ENCODE measurements at places on chromosomes 16 and 17. TPM values are rescaled to one million over a fixed set of nuclear protein-coding genes. Genes with fewer than 3 reads are reported as not detected.
A peak's percentile ranks its signal among the peaks of the same experiment; 100 is the strongest.

- no peak for DNase-seq
These were observed 40.8 kb downstream of the SLFN12L start for GRCh38 chr17:35496451-35497290.

- DNase-seq: peak; percentile 90
These were observed 24.7 kb downstream of the IL21R start for GRCh38 chr16:27426423-27427408.

GRCh38 chr16:57568173-57568678, 25.8 kb downstream of the ADGRG5 start:
- DNase-seq: no peak

GRCh38 chr16:89883346-89884040, 10.1 kb downstream of the TCF25 start:
- DNase-seq: no peak

Gene SLC5A10
- total RNA-seq: 0.06 TPM

GRCh38 chr16:87690911-87691685, 74.7 kb downstream of the KLHDC4 start:
- DNase-seq: no peak

DNA sequence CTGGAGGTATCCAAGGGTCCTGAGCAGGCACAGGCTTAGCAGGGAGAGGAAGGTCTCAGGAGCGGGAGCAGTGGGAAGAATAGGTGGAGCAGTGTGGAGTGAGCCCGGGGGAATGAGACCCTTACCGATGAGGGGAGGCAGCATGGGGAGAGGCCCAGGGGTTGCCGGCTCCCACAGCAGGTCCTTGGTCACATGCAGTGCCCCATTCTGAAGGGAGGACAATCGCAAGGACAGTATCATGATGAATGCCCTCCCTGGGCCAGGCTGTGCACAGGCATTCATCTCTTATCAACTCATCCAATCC, 3.3 kb downstream of the TAF1C start:
- DNase-seq: no peak

DNA sequence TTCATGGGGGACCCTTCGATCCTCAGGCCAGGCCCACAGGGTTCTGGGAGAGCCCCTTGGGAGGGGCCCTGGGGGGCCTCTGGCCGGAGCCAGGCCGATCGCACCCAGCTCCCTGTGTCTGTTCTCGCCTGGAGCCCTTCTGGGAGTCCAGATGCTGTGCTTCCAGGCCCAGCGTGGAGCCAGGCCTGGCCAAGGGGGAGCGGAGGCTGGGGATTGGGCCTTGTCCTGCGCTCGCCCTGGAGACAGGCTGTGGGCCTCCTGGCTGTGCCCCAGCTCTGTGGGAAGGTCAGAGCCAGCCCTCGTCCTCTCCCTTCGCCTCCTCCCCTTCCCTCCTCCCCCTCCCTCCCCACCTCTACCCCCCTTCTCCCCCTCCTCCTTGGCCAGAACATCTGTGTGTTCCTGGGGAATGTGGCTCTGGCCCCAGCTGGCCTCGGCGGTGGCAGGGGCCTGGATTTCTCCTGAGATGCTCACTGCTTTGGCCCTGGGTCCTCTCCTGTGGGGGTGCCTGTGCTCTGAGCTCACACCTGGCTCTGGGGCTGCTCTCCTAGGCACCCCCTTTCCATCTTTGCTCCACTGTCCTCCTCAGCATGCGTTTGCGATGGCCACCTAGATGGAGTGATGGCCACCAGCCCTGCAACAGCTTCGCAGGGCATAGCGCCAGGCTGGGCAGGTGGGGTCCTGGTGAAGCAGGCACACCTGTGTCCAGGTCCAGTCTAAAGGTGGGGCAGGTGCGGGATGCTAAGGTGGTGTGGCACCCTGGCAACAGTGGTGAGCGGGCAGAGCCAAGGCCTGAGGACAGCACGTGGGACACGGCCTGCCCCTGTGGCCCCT, 90.6 kb upstream of the CIBAR2 start:
- DNase-seq: no peak

DNA sequence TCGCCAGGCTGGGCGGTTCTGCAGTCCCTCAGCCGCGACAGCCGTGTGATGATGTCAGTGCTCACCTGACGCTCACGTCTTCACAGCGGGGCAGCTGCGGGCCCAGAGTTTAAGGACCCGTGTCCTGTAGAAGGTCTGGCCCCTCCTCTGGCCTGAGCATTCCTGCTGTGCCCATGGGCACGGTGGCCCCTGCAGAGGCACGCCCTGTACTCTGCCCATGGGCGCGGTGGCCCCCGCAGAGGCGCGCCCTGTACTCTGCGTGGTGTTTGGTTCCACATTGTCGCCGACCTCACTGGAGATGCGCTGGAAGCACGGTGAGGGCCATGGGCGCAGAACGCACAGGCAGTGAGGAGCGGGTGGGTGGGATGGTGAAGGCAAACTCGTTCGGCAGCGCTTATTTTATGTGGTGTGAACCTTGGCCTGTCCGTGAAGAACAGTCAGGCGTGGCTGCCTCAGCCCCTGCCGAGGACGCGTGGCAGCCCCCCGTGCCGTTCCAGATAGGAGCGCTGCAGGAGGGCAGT, 122.0 kb downstream of the BANP start:
- no peak for DNase-seq

GRCh38 chr17:14144508-14144907, 75.2 kb downstream of the COX10 start:
- no peak for DNase-seq

Gene TMEM88
- total RNA-seq: not detected

DNA sequence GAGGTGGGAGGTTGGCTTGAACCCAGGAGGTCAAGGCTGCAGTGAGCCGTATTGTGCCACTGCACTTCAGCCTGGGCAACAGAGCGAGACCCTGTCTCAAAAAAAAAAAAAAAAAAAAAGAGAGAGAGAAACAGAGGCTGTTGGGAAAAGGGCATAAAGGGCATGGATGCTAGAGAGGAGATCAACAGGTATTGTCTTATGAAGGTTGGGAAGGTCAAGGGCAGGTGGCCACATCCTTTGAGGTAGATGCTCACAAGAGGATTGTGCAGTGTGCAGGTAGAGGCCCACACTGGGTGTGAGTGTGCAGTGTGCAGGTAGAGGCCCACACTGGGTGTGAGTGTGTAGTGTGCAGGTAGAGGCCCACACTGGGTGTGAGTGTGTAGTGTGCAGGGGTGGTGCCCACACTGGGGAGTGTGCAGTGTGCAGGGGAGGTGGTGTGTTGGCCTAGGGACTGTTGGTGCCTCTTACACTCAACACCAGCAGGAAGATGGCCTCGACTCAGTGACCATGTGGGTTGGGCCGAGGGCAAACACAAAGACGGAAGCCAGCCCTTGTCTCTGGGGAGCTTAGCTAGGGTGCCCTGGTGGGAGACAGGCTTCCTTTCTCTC, 404.9 kb upstream of the TNRC6C start:
- no peak for DNase-seq

Gene WIPF2
- total RNA-seq: 4.9 TPM

GRCh38 chr17:46768540-46768870, 50.0 kb downstream of the WNT3 start:
- DNase-seq: no peak

Gene RAB11FIP3
- 10.4 TPM for total RNA-seq

GRCh38 chr17:79974566-79975497, 60.8 kb downstream of the TBC1D16 start:
- DNase-seq: no peak

DNA sequence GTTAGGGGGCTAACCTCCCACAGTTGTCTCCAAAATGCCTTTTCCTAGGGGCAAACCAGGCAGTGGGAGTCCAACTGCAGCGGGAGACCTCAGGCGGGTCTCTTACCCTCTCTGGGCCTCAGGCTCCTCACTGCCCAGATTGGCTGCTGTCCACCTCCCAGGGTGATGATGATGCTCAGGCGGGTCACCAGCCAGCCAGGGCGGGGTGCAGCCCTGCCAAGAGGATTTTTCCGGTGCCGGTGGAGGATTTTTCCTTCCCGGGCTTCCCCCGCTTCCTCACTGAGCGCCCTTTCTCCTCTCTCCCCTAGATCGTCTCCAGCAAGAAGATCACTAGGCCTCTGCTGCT, 22.8 kb downstream of the CPNE2 start:
- DNase-seq: no peak

GRCh38 chr16:8458481-8459046, 131.7 kb downstream of the TMEM114 start:
- DNase-seq: no peak

DNA sequence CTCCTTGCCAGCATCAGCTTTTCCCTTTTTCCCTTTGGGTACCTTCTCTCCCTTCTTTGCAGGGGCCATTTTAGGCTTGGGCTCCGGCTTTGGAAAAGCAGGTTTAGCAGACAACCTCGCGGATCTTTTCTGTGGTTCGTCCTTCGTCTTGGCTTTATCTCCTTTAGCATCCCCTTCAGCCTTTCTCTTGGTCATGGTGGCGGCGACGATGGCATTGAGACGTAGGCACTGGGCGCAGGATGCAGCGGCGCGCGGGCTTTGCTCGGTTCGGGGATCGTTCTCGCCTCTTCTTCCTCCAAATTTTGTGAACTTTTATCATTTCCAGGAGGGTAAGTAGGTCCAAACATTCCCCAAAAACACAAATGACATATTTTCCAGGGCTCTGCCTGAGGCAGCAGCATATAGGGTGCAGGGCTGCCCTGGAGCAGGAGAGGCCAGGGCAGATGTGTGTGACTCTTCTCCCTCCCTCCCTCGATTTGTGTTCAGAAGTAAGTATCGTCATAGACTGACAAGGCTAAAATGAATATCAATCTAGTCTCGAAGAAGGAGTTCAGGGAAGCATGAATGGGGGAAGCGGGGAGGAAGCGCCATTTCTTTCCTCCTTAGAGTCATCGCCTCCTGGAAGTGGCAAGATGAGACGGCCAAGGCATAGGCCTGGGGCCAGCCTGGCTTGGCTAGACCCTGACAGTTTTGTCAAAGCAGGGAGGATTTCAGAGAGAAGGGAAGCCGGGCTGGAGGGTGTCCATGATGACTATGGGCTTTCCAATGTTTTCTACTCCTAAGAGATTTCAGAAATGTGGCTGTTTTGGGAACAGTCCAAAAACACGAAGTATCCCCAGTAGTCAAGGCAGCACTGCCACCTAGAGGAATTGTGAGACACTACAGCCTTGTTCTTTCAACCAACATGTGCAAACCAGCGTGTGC, 13.2 kb downstream of the CHCT1 start:
- peak; percentile 74 for DNase-seq

- peak; percentile 36 for DNase-seq
These were observed 34.1 kb downstream of the HIC1 start for GRCh38 chr17:2089021-2089422.

DNA sequence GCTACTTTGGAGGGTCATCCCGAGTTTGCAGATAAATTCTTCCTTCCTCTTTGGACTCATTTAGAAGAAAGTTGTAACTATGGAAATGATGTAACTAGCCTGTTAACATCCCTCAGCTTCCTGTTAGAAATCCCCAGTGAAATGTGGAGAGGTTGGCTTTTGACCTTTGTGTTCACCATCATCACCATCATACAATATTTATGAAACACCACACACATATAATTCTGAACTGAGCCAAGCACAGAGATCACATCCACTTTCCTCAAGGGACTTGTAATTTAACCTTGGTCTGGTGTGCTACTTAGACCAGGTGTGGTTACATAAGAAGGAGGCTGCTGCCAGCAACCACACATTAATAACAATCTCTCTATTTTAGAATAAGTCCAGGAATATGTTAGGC, 2.5 kb downstream of the CAPNS2 start:
- DNase-seq: no peak

Gene ANTKMT
- total RNA-seq: 54.9 TPM

Gene SEPTIN12
- not detected for total RNA-seq

DNA sequence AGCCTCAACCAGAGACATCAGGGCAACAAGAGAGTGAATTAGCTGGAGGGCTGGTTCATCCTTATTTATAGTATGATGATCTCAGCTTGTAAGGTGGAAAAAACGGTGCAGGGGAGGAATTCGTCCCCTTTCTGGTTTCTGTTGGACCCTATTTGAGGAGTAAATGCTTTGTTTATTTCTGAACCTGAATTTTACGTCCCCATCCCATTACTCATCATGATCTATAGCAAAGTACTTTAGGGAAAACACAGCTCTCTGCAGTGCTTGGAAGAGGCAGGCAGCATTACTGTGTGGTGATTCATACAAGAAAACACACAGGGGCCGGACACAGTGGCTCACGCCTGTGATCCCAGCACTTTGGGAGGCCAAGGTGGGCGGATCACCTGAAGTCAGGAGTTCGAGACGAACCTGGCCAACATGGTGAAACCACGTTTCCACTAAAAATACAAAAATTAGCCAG, 8.0 kb upstream of the VAT1L start:
- DNase-seq: peak; percentile 82

GRCh38 chr16:80466024-80466987, 74.5 kb upstream of the DYNLRB2 start:
- DNase-seq: peak; percentile 70

DNA sequence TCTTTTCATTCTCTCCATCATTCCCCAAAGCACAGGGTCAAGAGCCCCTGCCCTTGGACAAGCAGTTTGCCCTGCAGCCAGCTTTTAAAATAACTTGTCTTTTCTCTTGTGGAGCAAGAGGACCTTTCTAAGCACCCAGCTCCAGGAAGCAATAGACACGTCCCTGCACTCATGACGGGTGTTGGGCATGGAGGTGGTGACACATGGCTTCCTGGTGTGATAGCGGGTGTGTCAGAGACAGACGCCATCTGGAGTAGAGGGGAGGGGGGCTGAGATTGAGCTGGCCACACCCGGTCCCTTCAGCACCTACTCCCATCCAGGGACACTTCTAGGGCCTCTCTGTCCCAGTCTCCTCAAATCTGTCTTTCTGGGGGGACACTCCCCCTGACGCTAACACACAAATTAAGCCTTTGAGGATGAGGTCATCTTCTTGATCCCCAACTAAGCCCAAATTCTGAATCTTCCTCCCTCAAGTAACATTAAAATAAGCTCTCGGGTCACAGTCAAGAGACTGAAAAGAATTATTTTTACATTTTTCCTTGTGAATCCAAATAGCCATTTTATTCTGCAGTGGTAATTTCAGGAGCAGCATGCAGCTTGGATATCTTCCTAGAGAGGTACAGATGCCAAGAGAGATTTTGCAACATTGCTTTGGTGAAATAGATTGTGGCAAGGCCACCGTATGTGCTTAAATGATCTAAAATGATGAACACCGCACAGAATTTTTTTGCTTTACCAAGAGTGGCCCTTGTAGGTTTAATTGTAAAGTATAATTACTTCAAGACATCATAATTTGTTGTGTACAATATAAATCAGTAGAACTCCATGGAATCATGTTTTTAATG, 216.6 kb upstream of the IRX3 start:
- peak; percentile 47 for DNase-seq

- peak; percentile 70 for DNase-seq
These were observed 681 bp downstream of the TMEM102 start for GRCh38 chr17:7435676-7436555.

GRCh38 chr16:84686707-84687298, 13.0 kb upstream of the USP10 start:
- no peak for DNase-seq

GRCh38 chr16:48099455-48099854, 56.3 kb downstream of the ABCC12 start:
- no peak for DNase-seq

Gene TPPP3
- total RNA-seq: 0.71 TPM

Gene GAA
- 3.1 TPM for total RNA-seq
